NCI-H510A (cell line): ENCODE measurements at places on chromosomes 7 and 10.

DNA sequence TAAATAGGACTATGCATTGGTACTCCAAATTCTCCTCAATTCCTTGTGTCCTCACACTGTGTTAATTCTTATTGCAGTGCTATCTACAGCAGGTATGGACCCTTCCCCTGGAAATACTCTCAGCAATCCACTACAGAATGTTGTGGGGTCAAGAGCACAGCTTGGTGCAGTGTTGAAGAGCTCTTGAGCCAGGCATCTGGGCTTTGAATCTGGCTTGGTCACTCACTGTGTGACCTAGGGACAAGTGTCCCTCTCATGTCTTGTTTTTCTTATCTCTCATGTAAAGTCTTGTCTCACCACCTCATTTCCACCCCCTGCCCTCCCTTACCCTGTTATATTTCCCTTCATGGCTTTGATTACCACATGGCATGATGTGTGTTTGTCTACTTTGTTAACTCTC lies 159.4 kb downstream of the RNLS start:
- DNase-seq: no peak

DNA sequence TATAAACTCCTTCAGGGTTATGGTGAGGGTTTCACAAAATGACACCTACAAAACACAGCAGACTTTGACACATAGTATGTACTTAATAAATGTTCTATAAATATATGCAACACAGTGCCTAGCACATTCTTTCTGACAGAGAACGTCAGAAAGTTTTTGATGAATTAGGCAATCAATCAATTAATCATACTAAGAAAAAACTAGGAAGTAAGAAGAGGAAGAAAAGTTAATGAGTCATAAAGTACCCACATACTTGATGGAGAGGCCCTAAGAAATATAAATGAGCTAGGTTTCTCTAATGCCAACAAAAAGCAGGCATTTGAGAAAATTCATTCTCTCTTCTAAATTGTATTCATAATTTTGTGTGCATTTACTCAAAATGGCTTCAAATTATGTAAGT lies 192.7 kb upstream of the VWC2 start:
- DNase-seq: no peak

GRCh38 chr10:77179015-77179695 lies 458.5 kb downstream of the KCNMA1 start:
- DNase-seq: no peak

DNA sequence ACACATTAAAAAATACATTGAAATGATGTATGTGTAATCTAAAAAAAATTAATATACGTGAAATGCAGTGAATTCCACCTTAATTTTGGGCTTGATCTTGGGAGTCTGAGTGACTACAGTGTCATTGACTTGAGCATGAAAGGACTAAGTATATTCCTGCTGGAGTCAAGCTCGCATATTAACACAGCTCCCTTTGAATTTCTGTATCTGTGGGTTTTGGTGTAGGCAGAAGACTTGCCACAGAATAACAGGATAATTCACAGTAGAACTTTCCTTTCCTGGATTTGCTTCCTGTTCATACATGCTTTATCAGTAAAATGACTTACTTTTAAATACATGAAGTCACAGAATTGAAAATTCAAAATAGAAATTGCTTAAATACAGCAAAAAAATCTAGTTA lies 55.3 kb downstream of the PPP1R9A start:
- no peak for DNase-seq

- DNase-seq: no peak
Measured at GRCh38 chr7:127380479-127380878, 12.0 kb downstream of the ZNF800 start.

GRCh38 chr10:95660283-95660682 lies 3.8 kb upstream of the ALDH18A1 start:
- no peak for DNase-seq

- no peak for DNase-seq
Measured at GRCh38 chr10:62037890-62038608, 136.6 kb downstream of the ARID5B start.
